Tongue (tissue), 3 donors: ENCODE measurements at places on chromosomes 3 and 15. TPM values are rescaled to one million over a fixed set of nuclear protein-coding genes. Genes with fewer than 3 reads are reported as not detected.
A peak's percentile ranks its signal among the peaks of the same experiment; 100 is the strongest.

- no peak for DNase-seq
Observed at GRCh38 chr15:62509395-62509958, 344.4 kb upstream of the C2CD4B start.

CPN2 gene
- total RNA-seq: not detected

DNA sequence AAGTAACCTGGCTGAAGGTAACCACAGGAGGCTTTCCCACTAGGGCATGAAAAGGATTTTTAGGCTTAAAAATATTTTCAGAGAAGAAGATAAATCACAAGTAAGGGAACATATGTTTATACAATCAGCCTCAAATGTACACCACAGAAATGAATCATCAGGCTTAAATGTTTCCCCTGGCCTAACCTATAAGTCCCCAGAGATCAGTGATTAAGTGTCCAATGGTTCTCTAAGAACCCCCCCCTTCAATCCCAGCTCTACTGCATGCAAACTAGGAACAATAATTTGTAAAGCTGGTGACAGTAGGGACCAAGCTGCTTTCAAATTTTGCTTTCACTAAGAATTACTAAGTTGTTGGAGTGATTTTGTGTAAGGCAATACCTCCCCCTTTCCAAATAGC lies 431.6 kb upstream of the LMCD1 start:
- no peak for DNase-seq

- no peak for DNase-seq
Observed at GRCh38 chr3:12601072-12601471, 44.2 kb downstream of the MKRN2 start.

- no peak for DNase-seq
Observed at GRCh38 chr3:146090521-146090920, 70.5 kb downstream of the PLOD2 start.

VGLL3 gene
- total RNA-seq: 30.6 TPM

TRPM1 gene
- total RNA-seq: not detected

DNA sequence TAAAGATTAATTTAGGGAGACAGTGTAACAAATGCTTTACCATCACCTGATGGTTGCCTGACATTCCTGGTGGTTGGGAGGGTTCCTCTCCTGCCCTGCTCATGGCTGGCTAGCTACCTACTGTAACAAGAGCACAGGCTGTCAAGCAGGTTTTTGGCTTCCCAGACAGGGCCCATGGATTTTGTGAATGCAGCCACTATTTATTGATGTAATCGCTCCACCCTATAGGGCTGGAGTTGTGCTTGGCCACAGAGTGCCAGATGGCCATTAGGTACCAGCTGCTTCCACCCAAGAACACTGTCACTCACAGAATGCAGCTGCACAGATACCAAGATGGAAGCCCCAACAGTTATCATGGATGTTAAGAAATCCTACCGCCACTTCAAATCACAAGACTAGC lies 31.0 kb upstream of the KLHL25 start:
- peak; percentile 72 for DNase-seq

DNA sequence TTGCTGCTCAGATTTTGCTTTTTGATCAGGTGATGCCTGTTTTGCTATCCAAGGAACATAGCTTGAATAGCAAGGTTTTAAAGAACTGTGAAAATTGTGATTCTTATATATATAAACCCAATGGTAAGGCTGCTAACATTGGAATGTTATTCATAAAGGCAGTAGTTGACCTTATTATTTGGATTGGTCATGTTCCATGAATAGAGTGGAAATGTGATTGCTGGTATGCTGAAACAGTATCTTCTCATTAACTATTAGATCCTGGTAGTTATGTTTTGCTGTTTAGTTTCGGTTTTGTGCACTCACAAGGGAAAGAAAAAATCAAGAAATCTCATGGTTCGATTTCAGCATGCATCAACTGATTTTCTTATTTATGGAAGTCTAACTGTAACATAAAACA lies 78.7 kb upstream of the NPHP3 start:
- no peak for DNase-seq

GRCh38 chr15:39579487-39580116 lies 1.3 kb upstream of the THBS1 start:
- peak; percentile 83 for DNase-seq

ZFAND6 gene
- total RNA-seq: 272 TPM
